ENCODE measurements at places on chromosomes 7 and 10.

DNA sequence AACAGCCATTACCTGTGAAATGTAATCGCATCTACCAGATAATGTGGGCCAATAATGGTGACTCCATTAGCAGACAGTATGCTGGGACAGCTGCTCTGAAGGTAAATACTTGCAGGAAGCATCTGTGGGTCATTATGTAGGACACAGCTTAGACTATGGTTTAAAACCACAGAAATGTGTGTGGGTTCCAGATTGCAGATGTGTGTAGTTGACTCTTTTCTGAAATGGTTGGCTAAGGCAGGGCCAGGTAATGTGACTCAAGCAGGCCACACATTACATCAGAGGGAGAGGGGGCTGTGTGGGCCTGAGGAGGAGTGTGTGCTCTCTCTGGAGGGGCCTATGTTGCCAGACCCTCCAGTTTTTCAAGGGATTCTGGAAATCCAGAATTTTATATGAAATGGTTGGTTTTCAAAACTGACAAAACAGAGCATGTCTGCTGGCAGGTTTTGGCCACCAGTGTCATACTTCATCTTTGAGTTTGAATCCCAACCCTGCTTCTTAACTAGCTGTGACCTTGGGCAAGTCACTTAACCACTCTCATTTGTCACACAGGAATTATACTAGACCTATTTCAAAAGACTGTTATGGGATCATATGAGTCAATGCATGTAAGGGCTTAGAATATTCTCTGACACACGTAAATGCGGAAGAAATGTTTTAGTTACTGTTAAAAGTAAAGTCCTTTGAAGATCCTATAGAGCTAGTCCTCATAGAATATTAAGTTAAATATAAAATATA lies 64.5 kb downstream of the MCMBP start:
- no peak for DNase-seq

- no peak for DNase-seq
Measured at GRCh38 chr7:149321978-149322541, 60.1 kb downstream of the ZNF783 start.

DNA sequence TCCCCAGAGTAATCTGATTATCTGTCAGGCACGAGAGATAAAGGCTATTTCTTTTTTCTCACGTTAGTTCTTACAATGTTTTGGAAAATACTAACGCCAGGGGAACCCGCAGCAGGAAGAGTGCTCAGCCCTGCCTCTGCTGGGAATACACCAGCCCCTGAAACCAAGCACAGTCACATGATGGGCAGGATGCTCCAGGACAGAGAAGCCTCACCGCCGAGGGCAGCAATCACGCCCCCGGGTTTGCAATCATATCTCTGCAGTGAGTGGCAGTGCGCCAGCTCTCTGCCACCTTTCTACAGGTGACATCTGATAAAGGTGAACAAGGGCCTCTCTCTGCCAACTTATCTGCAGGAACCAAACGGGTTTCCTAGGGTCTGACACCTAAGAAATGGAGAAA lies 39.8 kb downstream of the BRI3 start:
- no peak for DNase-seq

- no peak for DNase-seq
Measured at GRCh38 chr10:118965645-118966044, 63.9 kb upstream of the NANOS1 start.

- DNase-seq = no peak
Measured at GRCh38 chr10:38047666-38048065, 37.2 kb downstream of the ZNF33A start.

- no peak for DNase-seq
Measured at GRCh38 chr10:60426425-60426824, 36.8 kb upstream of the ANK3 start.

GRCh38 chr10:15211464-15211979 lies 43.0 kb upstream of the NMT2 start:
- DNase-seq = no peak

GRCh38 chr7:117772421-117772820 lies 100.8 kb downstream of the CTTNBP2 start:
- no peak for DNase-seq

DNA sequence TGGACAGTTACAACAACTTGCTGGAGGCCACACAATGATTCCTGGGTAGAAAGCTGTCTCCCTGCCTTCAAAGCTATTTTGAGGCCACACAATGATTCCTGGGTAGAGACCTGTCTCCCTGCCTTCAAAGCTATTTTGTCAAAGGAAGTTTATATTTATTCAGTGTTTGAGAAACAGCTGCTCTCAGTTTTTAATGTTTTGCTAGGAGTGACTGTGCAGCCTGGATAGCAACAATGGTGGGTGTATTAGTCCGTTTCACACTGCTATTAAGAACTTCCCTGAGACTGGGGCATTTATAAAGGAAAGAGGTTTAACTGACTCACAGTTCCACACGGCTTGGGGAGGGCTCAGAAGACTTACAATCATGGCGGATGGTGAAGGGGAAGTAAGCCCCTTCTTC lies 3.9 kb upstream of the SGPL1 start:
- no peak for DNase-seq

- DNase-seq = no peak
Measured at GRCh38 chr10:70885481-70885880, 2.9 kb downstream of the PCBD1 start.

- DNase-seq = no peak
Measured at GRCh38 chr10:69818676-69819239, 17.1 kb downstream of the COL13A1 start.

- peak; percentile 57 for DNase-seq
Measured at GRCh38 chr7:19489162-19489820, 219.5 kb downstream of the POLR1F start.

- DNase-seq = no peak
Measured at GRCh38 chr10:5890452-5890915, 441 bp downstream of the FBH1 start.

DNA sequence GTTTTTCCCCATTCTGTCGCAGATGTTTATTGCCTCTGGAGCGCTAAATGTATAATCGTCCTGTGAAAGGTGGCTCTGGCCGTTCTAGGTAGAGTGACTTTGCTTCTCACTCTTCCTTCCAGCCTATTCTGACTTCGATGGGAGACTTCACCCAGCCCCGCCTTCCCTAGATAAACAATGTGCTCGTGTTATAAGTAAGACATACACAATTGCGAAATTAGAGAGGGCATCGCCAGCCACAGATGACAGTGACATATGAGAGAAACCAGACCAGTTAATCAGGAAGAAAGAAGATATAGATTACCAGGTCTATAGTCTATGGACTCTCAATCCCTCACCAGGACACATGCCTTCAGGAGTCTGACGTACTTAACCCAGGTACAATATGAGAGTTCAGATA lies 1050.5 kb upstream of the AUTS2 start:
- no peak for DNase-seq

- no peak for DNase-seq
Measured at GRCh38 chr7:157309988-157310668, 26.7 kb upstream of the DNAJB6 start.

DNA sequence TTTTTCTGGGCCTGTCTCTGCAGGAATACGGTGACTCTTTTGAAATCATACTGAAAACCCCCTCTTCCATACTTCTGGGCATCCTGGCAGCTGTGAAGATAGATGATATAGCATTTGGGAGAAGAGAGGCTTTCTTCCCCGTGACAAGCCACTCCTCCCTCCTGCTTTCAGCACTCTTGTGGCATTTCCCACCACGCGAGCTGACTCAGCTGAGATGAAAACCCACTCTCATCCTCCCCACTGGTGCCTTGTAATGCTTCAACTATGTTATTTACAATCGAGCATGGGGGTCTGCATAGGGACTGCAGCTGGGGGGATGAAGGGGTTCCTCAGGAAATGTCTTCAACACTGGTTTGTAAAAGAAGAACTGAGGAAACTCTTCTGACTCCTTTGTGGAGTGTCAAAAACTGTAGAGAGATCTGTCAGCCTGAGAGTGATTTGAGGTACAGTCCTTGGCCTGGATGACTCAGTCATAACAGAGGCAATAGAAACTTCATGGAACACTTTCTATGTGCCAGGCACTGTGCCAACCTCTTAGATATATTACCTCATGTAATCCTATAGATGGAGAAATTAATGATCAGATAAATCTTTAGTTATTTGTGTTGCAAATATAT lies 1.7 kb upstream of the TBATA start:
- DNase-seq = no peak

- no peak for DNase-seq
Measured at GRCh38 chr7:75532639-75533038, 40.5 kb downstream of the SPDYE5 start.

DNA sequence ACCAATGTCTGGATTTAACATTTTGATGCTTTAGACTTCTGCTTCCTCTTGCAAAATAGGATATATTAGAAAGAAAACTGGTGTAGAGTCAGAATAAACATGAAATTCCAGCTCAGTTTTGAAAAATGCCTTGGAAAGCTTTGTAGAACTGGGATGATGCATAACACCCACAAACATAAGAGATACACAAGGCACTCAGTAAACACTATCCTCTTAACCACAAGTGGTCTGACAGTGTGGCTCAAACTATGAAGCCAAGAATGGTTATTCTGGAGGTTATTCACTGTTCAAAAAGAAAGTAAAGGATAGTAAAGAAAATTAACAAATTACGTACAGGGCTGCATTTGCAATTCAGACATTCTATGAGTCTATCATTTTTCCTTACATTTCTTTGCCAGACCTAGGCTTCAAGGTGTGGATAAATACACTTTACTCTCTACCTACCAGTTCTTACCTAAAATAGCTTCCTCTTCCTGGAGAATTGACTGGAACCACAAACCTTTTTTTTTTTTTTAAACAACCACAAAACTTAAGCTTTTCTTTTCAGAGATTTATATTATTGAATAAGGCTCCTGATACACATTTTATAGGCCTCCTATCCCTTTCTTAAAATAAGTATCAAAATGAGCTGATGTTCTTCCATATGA lies 9.0 kb upstream of the RSBN1L start:
- DNase-seq = no peak

DNA sequence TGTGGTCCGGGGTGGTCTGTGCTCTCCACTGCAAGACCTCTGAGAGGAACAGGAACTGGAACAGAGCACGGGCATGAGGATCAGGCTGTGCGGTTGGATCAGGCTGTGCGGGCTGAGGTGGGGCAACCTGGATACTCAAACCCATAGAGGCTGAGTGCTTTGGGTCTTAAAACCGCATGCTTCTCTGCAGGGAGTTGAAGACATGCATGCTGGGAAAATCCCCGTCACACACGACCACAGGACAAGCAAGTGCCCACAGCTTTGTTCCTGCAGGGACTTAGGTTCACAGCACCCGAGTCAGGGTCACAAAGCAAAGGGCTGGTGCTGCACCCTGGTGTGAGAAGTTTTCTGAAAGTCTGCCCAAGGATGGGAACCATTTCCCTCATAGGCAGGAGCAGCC lies 221.2 kb downstream of the ZMYND11 start:
- no peak for DNase-seq

DNA sequence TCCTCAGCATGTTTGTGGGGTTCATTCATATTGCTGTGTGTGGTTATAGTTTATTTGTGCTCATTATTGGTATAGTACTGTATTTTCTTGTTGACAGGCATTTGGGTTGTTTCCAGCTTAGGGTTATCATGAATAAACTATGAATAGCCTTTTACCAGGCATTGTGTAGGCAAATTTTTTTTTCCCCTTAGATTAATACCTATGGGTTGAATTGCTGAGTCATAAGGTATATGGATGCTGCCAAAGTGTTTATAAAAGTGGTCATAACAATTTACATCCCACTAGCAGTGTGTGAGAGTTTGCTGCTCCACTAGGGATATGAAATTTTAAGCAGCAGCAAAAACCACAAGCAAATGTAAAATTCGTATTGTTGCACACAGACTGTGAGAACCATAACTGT lies 175.0 kb downstream of the PLPP4 start:
- no peak for DNase-seq

GRCh38 chr10:7491949-7492659 lies 81.3 kb upstream of the SFMBT2 start:
- DNase-seq = no peak
